ENCODE measurements at places on chromosomes 1 and 21.

- no peak for DNase-seq
These were observed 27.0 kb downstream of the ANKRD13C start for GRCh38 chr1:70327306-70328076.

DNA sequence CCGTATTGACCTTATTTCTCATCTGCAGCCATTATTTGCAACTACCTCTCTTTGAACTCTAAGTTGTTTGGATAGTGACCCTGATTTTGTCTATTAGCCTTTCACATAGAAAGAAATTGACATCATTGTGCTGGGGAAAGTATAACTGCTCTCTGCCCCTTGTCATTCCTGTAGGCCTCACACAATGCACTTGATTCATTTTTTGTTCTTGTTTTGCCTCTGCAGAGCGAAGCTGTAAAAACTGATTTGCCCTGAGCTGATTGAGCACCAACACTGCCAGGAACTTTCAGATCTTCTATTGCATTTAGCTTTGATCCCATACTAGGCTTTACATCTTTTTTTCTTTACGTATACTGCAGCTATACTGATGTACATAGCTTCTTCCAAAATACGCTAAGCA, 167.2 kb upstream of the PTBP2 start:
- no peak for DNase-seq

- no peak for DNase-seq
These were observed 4.1 kb downstream of the BLACAT1 start for GRCh38 chr1:205451759-205452164.

GRCh38 chr1:168477792-168478191, 66.0 kb downstream of the XCL2 start:
- DNase-seq = no peak

DNA sequence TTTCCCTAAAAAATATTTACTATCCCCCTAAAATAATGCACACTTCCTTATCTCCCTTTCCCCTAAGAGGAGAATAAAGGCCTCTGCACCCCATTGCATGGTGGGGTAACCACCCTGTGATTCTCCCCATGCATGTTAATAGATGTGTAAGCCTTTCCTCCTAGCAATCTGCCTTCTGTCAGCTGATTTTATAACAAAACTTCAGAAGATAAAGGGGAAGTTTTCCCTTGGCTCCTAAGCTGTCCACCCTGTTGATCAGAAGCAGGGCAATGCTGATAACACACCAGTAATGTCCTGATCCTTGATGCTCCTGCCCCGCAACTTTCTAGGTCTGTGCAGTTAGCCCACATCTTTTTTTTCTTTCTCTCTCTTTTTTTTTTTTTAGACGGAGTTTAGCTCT, 11.4 kb upstream of the RNF187 start:
- no peak for DNase-seq

DNA sequence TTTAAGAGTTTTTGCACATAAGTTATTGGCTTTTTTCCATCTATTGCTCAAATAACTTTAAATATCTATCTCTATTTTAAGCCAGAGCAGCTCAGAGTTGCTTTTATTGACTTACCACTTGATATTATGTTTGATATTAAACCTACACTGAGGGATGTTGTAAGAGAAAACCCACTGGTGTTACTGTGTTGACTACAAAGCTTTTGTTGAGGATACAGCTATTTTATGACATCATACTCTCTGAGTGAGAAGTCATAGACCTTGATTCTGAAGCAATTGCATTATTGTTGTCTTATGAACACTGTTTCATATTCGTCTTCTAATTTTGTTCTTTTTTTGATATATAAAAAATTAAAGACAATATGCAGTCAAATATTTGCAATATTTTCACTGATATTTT, 560.4 kb downstream of the PTBP2 start:
- no peak for DNase-seq
